ENCODE measurements at places on chromosomes 6 and 20. TPM values are rescaled to one million over a fixed set of nuclear protein-coding genes. Genes with fewer than 3 reads are reported as not detected.

- no peak overlapping the region for H3K4me3 ChIP-seq
- peak overlapping the region; percentile 44 for H3K27ac ChIP-seq
- H3K27me3 ChIP-seq = no peaks in the 10 kb centered on the region
- peaks cover 32% of the 10 kb centered on the region for H3K36me3 ChIP-seq
Measured at GRCh38 chr20:49909499-49910339, 5.6 kb downstream of the SPATA2 start.

GRCh38 chr6:26383624-26384417 is 913 bp downstream of the BTN2A2 start:
- no peaks in the 10 kb centered on the region for H3K4me1 ChIP-seq
- H3K27me3 ChIP-seq = no peaks in the 10 kb centered on the region
- H3K36me3 ChIP-seq = no peaks in the 10 kb centered on the region
- DNase-seq = peak; percentile 51
- H3K4me3 ChIP-seq = peak overlapping the region; percentile 5
- H3K27ac ChIP-seq = peak overlapping the region; percentile 88

- no peak for DNase-seq
- H3K4me3 ChIP-seq = no peak overlapping the region
- no peaks in the 10 kb centered on the region for H3K4me1 ChIP-seq
- H3K27ac ChIP-seq = no peak overlapping the region
Measured at GRCh38 chr6:3237761-3238662, 10.6 kb upstream of the TUBB2B start.

DNA sequence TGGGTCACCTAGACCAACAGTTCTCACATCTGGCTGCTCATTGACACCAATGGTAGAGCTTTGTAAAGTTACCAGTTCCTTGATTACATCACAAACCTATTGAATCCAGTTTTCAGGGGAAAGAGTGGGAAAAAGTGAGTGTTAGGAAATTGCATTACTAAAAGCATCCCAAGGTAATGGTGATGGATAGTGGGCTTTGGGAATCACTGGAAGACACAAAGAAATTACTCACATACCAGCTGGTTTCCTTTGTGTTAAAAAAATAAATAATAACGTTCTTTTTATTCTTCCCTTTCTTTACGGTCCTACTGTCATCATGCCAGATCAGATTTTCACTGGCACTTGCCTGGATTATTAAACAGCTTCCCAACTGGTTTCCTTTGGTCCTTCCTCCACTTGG is 370.7 kb downstream of the RFPL4B start:
- H3K36me3 ChIP-seq = no peaks in the 10 kb centered on the region
- H3K4me1 ChIP-seq = no peaks in the 10 kb centered on the region
- no peak overlapping the region for H3K27ac ChIP-seq
- H3K27me3 ChIP-seq = no peaks in the 10 kb centered on the region
- H3K4me3 ChIP-seq = no peak overlapping the region
- no peak for DNase-seq

GRCh38 chr6:357791-358341 is 33.7 kb upstream of the IRF4 start:
- no peaks in the 10 kb centered on the region for H3K27me3 ChIP-seq
- no peak overlapping the region for H3K27ac ChIP-seq
- no peaks in the 10 kb centered on the region for H3K36me3 ChIP-seq
- DNase-seq = no peak
- H3K4me1 ChIP-seq = no peaks in the 10 kb centered on the region
- H3K4me3 ChIP-seq = no peak overlapping the region

GRCh38 chr6:152636021-152636608 is 1.0 kb downstream of the SYNE1 start:
- DNase-seq = no peak
- H3K4me1 ChIP-seq = peaks cover 3% of the 10 kb centered on the region
- H3K27ac ChIP-seq = no peak overlapping the region

DNA sequence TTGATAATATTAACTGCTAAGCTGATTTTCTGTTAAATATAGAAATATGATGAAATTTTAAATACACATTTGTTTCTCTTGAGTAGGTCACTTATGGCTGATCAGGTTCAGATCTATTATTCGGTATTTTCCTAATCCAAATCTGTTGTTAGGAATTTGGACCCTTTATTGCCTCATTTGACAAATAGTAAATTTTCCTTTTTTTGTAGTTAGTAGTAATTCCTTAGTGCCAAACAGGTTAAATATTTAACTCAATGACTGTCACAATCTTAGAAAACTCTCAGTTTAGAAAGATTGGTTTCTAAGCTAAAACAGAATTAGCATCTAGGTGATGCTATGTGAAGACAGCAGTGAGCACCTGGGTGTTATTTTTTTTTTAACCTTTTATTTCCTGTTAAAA is 1598.9 kb downstream of the KHDRBS2 start:
- DNase-seq = no peak
- H3K27me3 ChIP-seq = no peaks in the 10 kb centered on the region
- H3K36me3 ChIP-seq = no peaks in the 10 kb centered on the region
- peaks cover 3% of the 10 kb centered on the region for H3K4me1 ChIP-seq

DNA sequence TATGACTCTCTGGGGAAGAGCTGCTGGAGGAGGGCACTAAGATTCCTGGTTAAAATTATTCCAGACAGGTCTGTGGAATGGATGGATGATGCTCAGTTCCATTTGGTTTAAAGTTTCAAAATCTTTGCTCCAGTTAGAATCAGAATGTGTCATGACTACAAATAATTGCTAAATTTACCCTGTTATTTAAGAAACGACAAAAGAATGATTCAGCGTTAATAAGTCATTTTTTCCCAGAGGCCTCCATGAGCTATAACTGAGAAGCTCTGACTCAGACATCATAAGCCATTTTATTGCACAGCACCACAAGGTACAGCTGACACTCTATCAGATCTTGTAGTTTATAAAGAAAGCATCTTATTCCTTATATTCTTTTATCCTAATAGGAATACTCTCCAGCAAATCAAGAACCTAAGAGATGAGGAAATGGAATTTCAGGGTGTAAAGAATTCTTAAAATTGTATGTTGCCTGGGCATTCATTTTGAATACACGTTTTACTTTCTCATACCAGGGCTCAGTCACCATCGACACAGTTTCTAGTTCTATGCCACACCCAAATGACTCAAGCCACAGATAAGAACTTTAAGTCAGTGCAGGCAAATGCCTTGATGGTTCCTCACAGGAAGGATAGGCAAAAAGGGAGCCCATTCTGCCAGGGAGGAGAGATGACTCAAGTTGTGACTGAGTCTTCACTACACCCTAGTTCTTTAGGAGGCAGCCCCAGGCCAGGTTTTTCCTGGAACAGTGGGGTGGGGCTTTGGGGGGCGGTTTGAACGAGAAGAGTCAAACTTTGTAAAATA is 636.0 kb downstream of the MMUT start:
- H3K4me3 ChIP-seq = no peak overlapping the region
- DNase-seq = no peak
- no peaks in the 10 kb centered on the region for H3K36me3 ChIP-seq
- no peaks in the 10 kb centered on the region for H3K27me3 ChIP-seq

- peaks cover 14% of the 10 kb centered on the region for H3K4me1 ChIP-seq
- DNase-seq = no peak
- no peak overlapping the region for H3K4me3 ChIP-seq
- no peaks in the 10 kb centered on the region for H3K27me3 ChIP-seq
Measured at GRCh38 chr20:23298155-23298554, 52.4 kb upstream of the NXT1 start.

DNA sequence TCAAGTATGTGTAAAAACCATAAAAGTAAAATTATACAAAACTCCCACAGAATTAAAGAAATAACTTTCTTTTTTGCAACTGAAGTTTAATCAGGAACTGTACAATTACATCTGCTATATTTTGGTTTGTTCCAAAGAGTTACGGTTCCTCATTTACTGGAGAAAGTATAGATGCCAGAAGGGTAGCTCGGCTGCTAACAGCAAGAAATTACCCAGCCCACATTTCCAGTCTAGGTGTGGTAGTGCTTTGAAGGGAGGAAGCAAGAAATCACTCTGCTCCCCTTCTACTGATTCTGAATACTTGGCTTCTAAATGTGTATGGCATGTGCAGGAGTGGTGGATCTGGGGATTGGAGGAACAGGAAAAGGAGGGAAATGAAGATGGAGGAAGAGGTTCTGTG is 441.3 kb downstream of the CDC5L start:
- no peak overlapping the region for H3K27ac ChIP-seq
- H3K27me3 ChIP-seq = no peaks in the 10 kb centered on the region
- H3K4me3 ChIP-seq = no peak overlapping the region
- no peak for DNase-seq
- H3K4me1 ChIP-seq = no peaks in the 10 kb centered on the region

GRCh38 chr20:2617099-2617714 is 35.2 kb upstream of the NOP56 start:
- H3K27ac ChIP-seq = no peak overlapping the region
- no peak overlapping the region for H3K4me3 ChIP-seq
- no peak for DNase-seq
- H3K36me3 ChIP-seq = no peaks in the 10 kb centered on the region

The OOEP gene
- not detected for total RNA-seq

The STMND1 gene
- not detected for total RNA-seq

The COL21A1 gene
- total RNA-seq = 4.0 TPM

The TIAM2 gene
- 26.1 TPM for total RNA-seq

The IYD gene
- total RNA-seq = 666 TPM

The PSMB8 gene
- total RNA-seq = 33.2 TPM

The RBM38 gene
- total RNA-seq = 12.3 TPM

The VSX1 gene
- not detected for total RNA-seq

The PNLDC1 gene
- not detected for total RNA-seq
